ENCODE measurements at places on chromosomes 2 and 18.

DNA sequence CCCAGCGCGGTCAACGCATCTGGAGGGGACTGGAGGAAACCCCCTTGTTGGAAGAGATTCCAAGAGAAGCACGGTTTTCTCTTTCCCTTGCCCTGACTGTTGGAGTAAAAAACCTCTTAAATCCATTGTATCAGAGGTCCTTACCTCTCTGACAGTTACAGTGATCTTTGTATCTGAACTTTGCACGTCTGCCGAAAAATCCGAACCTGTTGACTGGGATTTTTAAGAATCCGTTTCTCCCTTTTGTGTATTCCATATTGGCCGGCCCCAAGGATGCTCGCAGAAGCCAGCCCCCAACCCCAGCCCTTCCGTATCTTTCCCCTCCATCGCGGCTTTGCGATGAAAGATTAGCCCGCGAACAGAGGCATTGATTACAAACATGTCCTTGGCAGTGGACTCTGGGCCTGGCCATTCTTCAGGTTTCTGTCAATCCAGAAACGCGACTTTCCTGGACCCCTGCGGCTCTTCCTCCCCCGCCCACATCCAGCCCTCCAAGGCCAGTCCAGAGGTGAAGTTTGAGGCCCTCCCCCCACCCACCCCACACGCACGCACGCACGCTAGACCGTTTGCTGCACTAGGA is 4.6 kb upstream of the DLX1 start:
- no peak for DNase-seq

- no peak for DNase-seq
These were observed 36.5 kb upstream of the C1D start for GRCh38 chr2:68099260-68099659.

DNA sequence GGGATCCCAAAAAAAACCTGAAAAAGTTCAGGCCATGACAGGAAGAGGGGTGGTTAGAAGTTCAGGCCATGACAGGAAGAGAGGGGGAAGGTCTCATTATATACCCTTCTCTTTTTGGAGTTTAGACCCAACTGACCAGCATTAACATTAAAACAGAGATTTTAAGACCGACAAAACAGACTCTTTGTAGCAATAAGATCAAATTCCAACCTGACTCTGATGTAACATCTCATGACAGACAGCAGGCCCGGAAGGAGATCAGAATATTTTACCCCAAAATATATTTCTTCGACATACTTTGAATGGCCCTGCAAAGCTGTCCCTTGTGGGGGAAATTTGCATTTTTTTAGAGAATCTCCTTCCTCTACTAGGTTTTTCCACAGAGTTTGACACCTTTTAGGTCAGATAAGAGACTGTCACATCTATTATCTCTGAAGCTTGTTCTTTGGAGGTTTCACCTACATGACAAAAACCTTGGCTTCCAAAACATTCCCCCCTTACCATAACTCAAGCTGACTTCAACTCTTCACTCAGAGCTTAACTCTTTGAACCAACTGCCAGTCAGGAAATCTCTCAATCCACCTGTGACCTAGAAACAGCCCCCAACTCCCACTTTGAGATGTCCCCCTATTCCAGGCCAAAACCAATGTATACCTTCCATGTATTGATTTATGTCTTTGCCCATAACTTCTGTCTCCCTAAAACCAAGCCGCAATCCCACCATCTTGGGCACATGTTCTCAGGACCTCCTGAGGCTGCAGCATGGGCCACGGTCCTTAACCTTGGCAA is 51.0 kb upstream of the B3GNT2 start:
- no peak for DNase-seq

DNA sequence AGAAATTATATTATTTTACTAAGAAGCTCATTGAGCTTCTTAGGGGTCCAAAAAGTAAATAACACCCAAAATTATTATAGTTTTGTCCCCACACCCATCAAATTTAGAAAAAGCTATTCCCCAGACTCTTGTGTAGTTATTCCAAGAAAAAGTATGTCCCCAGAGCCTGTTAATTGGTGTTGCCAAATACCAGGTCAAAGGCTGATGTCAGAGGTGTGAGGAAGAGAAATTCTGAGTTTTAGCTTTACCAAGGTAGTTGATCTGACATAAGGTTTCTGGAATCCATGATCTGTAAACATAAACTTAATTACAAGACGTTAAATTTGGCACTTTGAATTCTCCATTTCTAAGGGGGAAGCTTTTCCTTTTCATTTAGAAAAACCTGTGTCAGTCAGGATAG is 29.3 kb upstream of the PSME4 start:
- DNase-seq, result no peak

GRCh38 chr2:52445686-52446085 is 1321.9 kb upstream of the CHAC2 start:
- no peak for DNase-seq

GRCh38 chr2:215499331-215499730 is 63.5 kb upstream of the FN1 start:
- DNase-seq, result no peak

DNA sequence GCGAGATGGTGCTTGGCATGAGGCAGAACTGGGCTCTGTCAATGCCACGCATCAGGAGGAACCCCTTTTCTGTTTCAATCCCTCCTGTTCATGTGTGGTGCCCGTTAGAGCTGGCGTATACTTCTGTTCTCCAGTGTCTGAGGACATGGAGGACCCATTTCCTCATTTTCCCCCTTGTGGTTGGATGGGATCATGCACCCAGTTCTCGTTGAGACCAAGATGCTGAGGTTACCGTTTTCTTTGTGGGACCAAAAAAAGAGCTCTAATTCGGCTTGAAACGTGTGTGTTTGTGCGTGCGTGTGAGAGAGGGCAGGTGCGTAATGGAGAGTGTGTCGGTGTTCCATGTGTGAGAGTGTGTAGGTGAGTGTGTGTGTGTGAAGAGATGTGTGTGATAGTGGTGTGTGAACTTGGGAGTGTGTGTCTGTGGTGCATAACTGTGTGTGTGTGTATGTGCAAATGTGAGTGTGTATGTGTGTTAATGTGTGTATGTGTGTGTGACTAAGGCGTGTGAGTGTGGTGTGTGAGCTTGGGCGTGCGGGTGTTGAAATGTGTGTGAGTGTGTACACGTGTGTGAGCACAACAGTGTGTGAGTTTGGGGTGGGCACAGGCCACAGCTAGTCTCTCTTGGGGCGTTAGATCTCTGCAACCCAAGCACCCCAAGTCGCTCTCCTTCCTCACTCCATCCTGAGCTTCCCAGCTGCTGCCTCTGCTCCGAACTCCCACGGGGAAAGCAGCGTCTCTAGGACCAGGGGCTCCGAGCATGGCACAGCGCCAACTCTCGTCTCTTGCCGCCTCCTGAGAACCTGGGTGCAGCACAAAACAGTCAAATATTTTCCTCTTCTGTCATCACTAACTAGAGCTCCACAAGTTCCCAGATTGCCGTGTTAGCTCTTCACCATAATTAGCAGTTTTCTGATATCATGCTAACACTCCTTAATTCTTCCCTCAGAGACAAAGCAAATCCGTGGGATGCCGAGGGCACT is 75.8 kb downstream of the LONRF2 start:
- no peak for DNase-seq

DNA sequence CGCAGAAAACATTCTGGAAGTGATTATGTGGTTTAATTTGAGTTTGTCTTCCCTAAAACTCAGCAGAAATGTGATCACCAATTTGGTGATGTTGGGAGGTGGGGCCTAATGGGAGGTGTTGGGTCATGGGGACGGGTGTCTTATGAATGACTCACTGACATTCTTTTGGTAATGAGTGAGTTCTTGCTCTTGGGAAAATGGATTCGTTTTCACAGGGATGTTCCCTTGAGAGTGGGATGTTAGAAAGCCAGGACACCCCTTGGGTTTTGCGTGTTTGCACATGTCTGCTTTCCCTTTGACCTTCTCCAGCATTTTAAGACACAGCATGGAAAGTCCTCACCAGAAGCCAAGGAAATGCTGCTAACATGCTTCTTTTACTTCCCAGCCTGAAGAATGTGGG is 321.5 kb upstream of the NT5C1B start:
- no peak for DNase-seq

DNA sequence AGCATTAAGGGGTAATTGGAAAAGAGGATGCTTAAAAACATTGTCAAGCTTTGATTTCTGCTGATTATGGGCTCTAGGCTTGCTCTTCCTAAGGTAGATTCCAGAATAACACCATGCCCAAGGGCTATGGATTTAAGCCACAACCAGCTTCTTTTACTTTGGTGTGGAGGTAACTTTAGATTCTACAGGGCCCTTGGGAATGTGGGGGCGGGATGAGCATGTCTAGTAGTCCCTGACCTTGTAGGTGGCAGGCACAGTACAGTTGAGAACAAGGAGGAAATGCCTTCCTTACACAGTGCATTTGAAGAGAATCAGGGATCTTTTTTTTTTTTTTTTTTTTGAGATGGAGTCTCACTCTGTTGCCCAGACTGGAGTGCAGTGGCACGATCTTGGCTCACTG is 364.2 kb downstream of the NYAP2 start:
- DNase-seq, result no peak

DNA sequence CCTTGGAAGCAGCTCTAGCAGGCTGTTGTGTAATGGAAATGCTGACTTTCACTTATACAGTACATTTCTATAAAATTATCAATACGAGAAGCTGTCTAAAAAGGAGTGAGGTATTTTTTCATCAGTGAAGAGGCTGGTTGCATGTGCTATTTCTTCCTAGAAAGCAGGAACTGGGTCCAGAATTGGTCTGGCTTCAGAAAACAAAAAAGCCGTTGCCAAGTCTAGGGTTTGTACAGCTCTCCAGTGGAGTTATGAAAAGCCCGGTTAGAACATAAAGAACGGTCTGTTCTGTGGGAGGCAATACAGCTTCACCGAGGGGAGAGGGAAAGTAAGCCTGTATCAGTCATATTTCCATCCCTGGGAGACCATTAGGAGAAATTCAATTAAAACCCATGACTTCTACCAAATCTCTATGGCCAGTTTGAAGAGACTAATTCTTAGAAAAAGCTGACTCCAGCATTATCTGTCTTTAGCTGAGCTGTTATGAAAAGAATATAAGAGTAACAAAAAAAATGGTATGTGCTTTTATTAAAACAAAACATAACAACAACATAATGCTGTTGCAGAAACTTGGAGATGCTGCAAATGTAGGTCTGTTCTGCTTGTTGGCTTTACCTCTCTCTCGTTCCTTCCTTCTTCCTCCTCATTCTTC is 217.0 kb downstream of the CMPK2 start:
- no peak for DNase-seq

DNA sequence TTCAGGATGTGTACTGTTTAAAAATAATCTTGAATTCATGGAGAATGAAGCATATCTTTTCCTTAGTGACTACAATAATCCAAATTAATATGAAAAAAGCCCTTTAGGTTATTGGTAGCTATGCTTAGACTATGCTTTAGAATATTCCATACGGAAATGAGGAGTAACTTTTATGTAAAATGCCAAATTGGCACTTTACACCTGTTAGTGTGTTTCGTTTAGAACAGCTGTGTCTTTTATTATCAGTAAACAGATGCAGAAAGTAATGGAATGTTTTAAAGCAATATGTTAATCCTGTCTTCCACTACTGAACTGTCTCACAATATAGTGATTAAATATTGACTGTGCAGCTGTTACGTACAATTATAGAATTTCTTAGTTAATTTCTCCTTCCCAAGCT is 129.6 kb downstream of the PMS1 start:
- DNase-seq, result no peak

- DNase-seq, result no peak
These were observed 3.8 kb upstream of the SLC8A1 start for GRCh38 chr2:40455661-40456060.

- DNase-seq, result no peak
These were observed 34.0 kb downstream of the EML6 start for GRCh38 chr2:54757500-54757899.

GRCh38 chr2:165494573-165494972 is 25.1 kb downstream of the CSRNP3 start:
- DNase-seq, result no peak

DNA sequence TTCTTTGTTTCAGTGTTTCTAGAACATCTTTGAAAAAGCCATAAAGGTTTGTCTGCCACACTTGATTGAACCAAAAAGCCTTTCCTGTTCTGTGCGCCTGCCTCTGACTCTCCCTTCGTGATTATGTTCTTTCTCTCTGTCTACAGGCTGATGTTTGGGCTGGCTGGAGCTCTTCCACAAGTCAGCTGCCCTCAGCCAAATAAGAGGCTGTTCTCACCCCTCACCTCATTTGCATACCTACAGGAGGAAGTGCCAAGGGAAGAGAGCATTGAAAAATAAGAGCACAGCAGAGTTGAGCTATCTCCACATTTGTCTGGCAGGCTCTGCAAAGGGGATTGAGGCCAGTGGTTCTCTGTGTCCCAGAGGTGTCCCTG is 15.8 kb downstream of the INPP5D start:
- no peak for DNase-seq

DNA sequence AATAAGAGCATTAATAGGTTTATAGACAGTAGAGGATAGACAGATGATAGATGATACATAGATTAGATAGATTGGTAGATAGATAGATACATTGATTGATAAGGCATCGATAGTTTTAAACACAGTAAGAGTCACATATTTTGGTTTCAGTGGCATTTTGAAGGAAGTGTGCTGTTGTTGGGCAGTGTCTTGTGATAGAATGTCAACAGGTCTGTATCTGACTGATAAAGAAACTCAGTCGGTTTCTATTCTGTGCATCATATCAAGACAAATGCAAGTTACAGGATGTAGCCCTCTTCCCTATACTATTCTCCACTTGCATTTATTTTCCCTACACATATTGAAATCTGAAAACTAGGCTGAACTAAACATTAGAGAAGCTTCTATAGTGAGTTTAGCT is 1229.0 kb upstream of the ZEB2 start:
- DNase-seq, result no peak

GRCh38 chr18:14769381-14769780 is 21.4 kb downstream of the ANKRD30B start:
- DNase-seq, result no peak

- DNase-seq, result no peak
These were observed 615.7 kb downstream of the EPHA4 start for GRCh38 chr2:220956429-220956828.

DNA sequence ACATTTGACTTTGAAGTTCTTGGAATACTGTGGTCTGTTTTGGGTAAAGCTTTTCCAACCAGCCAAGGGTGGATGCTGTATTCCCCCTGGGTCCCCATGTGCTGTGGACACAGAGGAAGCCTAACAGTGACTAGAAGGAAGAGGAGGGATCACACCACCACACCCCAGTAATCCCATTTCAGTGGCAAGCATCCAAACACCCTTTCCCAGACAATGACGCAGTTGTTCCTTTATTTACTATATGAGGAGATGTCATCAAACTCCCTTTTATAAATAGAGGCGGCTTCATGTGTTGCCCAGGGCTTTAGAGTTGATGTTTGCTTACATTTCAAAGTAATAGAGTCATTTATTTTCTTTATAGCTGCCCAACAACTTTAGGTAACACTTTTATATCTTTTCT is 959.4 kb upstream of the GYPC start:
- no peak for DNase-seq

GRCh38 chr2:40746191-40746590 is 294.3 kb upstream of the SLC8A1 start:
- DNase-seq, result no peak

- no peak for DNase-seq
These were observed 467.1 kb downstream of the MBD2 start for GRCh38 chr18:53757328-53757727.

DNA sequence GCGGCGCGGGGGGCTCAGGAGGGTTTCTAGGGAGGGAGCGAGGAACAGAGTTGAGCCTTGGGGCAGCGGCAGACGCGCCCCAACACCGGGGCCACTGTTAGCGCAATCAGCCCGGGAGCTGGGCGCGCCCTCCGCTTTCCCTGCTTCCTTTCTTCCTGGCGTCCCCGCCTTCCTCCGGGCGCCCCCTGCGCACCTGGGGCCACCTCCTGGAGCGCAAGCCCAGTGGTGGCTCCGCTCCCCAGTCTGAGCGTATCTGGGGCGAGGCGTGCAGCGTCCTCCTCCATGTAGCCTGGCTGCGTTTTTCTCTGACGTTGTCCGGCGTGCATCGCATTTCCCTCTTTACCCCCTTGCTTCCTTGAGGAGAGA is 5.2 kb downstream of the PROC start:
- DNase-seq, result peak; percentile 53

All from NCI-H1105 treated with DMSO at 0.1 percent for 48 hours (cell line).